ENCODE measurements at places on chromosomes 4 and X. TPM values are rescaled to one million over a fixed set of nuclear protein-coding genes. Genes with fewer than 3 reads are reported as not detected.

GRCh38 chr4:37430718-37431416 lies 186.3 kb downstream of the NWD2 start:
- no peak for DNase-seq

DNA sequence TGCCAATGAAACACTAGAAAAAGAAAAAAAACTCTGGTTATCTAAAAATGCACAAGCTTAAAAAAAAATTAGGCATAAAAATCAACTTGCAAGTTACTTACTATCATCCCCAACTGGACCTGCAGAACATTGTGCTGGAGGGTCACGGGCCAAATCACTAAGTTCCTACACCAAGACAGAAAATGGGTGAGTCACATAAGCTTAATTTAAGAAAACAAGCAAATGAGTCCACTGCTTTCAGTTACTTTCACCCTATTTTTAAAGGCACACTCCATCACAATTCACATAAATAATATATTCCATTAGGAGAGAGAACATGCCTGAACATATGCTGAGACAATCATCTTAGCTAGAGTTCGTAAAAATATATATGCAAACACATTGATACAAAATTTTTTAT lies 17.7 kb downstream of the UBE2D3 start:
- no peak for DNase-seq

GRCh38 chr4:101055392-101055791 lies 291.9 kb downstream of the PPP3CA start:
- DNase-seq, result no peak

The SLC7A11 gene
- 23.8 TPM for total RNA-seq

- DNase-seq, result no peak
Measured at GRCh38 chr4:168484626-168485025, 4.3 kb upstream of the DDX60L start.

DNA sequence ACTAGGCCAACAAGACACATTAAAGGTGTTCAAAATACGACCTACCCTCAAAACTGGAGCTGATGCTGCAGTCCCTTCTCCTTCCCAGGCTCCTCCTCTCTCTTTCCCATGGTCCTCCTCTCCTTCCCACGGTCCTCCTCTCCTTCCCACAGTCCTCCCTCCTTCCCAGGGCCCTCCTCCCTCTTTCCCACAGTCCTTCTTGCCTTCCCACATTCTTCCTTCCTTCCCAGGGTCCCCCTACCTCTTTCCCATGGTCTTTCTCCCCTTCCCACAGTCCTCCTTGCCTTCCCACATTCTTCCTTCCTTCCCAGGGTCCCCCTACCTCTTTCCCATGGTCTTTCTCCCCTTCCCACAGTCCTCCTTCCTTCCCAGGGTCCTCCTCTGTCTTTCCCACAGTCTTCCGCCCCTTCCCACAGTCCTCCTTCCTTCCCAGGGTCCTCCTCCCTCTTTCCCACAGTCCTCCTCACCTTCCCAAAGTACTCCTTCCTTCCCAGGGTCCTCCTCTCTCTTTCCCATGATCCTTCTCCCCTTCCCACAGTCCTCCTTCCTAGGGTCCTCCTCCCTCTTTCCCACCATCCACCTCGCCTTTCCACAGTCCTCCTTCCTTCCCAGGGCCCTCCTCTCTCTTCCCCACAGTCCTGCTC lies 54.2 kb downstream of the SH3KBP1 start:
- DNase-seq, result no peak

DNA sequence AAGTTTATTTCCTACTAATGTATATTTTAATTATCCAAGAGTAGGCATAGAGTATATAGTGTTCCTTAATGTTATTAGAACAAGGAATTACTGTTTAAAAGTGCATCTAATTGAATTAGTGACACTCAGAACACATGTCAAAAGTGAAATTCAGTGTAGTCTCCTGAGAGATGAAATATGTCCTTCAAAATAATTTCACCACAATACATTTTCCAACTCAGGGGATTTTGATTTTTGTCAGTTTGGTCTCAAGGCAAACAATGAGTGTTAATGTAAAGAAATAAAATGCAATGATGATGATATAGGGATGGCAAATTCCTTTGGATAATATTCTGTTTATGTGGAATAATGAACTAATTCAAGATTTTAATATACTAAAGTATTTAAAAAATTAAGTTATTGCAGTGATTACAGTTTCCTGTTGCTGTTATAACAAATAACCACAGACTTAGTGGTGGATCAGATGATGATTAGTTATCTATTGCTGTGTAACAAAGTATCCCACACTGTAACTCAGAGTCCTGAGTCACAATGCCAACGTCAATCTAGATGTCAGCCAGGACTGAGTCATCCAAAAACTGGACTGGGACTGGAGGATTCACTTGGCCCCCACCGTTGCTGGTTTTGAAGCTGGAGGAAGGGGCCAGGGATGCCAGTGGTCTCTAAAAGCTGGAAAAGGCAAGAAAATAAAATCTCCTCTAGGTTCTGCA lies 148.0 kb upstream of the SLC7A11 start:
- peak; percentile 9 for DNase-seq

DNA sequence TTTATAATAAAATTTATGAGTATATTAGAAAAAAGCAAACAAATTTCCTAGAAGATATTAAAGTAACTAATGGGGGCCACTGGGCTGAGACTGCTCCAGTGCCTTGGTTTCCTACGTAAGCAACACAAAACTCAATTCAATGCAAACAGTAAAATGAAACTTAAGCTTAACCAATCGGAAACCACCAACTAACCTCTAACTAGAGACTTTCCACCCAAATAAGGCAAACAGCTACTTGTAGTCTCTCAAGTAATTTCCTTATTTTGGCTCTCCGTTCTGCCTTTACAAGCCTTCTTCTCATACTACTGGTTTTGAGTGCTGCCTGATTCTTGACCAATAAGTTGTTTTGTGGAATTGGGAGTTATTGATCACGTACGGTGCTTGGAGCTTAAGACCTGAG lies 167.3 kb upstream of the VEGFC start:
- no peak for DNase-seq

The GALNTL6 gene
- not detected for total RNA-seq

The F8A1 gene
- total RNA-seq, result 13.2 TPM

DNA sequence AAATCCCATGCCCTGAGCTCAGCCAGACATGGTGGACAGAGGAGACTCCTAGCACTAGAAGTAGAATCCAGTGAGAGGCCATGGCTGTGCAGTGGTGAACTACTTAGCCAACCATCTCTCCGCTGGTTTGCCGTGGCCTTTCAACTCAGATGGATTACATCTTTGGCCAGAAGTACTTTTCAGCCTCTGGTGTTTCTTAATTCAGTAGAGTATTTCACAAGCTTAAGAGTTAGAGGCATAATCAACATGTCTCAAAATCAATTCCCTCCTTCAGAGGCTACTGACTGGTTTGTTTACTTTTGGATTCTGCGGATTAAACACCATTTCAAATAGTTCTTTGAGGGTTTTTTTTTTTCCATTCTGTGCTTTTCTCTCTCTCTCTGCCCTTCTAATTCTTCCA lies 91.1 kb upstream of the PGRMC2 start:
- no peak for DNase-seq

The SEL1L3 gene
- total RNA-seq, result 67.0 TPM

GRCh38 chrX:41084044-41084892 lies 977 bp upstream of the USP9X start:
- DNase-seq, result peak; percentile 93

GRCh38 chr4:17494258-17495190 lies 17.4 kb downstream of the QDPR start:
- DNase-seq, result peak; percentile 93

DNA sequence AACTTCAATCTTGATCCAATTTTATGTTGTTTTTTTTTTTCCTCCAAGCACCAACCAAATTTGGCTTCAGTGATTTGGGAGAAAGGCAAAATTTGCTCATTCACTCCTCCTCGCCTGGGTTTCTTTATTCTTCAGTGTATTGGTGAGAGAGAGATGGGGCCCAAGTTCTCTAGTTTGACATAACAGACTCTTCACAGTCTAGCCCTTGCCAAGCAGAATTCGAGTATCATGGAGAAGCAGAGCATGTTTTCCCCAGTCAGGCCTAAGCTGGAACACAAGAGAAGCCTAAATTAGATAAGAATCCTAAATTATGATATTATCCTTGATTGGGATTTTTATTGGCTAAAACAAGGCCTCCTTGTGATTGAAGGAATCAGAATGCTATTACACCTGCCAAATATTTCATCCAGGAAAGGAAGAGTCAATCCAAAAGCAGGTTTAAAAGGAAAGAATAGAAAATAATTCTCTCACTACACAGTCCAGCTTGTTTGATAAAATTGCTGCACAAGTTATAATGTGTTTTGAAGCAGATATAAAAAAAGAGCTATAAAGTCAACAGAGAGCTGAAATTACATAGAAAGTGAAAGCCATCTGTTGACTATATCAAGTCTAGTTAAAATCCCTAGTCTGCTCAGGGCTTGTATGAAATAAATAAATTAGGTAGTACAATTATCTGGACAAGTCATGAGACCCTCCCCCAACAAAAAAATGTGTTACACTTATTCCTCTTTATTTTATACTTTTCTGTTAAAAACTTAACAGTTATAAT lies 39.9 kb upstream of the FAM241A start:
- DNase-seq, result no peak

- DNase-seq, result no peak
Measured at GRCh38 chr4:148843625-148844024, 401.4 kb upstream of the NR3C2 start.

- peak; percentile 59 for DNase-seq
Measured at GRCh38 chr4:95165926-95166524, 382.7 kb downstream of the UNC5C start.

DNA sequence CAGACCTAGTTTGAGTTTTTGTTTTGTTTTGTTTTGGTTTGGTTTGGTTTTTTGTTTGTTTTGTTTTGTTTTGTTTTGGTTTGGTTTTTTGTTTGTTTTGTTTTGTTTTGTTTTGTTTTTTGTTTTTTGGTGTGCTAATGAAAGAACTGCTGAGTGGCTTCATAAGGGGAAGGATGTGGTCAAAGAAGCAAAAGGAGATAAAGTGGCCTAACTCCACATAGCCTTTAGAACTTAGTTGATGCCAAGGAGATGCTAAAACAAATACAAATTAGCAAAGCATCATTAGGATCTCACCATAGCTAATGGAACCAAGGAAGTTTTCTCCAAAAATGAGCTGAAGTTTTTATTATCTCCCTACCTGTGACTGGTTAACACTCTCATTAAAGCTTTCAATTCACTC lies 44.6 kb upstream of the TMEM164 start:
- no peak for DNase-seq

The TXK gene
- not detected for total RNA-seq

The GC gene
- not detected for total RNA-seq

- DNase-seq, result no peak
Measured at GRCh38 chr4:118284169-118284568, 68.6 kb downstream of the PRSS12 start.

GRCh38 chr4:53419208-53419607 lies 41.8 kb downstream of the FIP1L1 start:
- no peak for DNase-seq

GRCh38 chrX:64196606-64197005 lies 8.9 kb downstream of the AMER1 start:
- no peak for DNase-seq

The SPACA5 gene
- not detected for total RNA-seq

- DNase-seq, result no peak
Measured at GRCh38 chrX:53047228-53047627, 1.4 kb upstream of the GPR173 start.

DNA sequence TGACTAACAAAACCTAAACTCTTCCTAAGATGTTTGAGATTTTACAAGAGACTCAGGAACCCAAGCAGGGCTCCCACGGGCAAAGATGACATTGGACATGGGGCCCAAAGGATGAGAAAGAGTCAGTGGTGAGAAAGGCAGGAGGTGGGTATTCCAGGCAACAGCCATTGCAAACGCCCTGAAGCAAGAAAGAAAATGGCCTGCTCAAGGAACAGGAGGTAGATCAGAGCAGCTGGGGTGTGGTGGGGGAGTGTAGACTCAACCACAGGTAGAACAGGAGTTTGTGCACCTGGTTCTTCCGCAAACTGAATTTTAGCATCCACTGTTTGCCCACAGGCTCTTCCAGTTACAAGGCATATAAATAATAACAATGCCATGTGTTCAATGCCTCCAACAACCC lies 3.3 kb downstream of the PPP2R2C start:
- DNase-seq, result no peak

DNA sequence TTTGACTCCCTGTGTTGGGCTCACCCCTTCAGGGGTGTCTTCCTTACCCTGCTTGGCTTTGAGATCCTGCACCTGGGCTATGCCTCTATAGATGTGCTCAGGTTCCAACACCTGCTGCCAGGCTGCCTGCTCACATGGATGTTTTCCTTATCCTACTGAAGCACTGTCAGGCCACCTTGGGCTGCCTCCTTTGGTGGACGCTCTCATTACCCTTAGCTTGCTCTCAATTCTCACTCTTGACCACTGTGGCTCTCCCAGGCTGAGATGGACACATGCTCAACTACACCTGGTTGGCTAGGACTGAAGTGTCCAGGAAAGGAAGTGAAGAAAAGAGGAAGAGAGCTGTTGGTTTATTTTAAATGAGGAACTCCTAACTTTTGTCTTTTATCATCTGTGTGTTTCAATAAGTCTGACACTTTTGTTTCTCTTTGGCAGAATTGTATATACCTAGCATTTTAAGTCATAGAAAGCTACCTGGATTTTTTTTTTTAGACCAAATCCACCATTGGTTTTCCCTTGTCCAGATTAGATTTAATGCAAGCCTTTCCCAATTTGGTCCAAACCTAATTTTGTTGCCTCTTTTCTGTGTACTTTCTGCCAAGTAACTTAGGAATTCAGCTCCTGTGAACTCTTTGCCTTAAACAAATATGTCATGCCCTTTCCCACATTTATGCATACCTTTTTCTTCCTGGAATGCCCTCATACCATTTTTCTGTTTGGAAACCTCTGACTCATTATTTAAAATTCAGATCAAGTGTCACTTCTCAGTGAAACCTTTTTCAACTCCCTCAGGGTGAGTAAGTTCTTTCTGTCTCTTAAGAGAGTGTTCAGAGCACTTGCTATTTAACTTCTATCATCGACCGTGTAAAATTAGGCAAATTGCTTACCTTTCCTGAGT lies 175.8 kb downstream of the GC start:
- peak; percentile 4 for DNase-seq

- no peak for DNase-seq
Measured at GRCh38 chrX:5708251-5708650, 520.4 kb downstream of the NLGN4X start.

DNA sequence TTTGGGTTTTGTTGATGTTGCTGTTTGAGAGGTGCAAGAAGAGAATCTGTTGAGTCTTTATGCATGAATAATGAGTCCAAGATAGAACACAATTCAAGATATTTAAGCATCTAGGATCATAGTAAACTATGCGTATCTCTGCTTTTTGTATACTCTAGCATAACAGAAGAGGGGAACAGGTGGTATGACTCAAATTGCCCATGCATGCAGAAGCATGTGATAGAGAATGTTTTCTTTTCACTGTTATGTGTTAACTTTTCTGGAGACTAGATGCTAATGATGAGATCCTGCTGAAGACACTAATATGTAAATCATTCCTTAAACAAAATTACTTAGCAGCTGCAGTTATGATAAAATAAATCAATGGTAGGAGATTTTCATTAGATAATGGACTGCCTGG lies 165.3 kb upstream of the FTHL17 start:
- DNase-seq, result no peak

The SMIM43 gene
- total RNA-seq, result not detected

The USP17L24 gene
- total RNA-seq, result not detected

- no peak for DNase-seq
Measured at GRCh38 chr4:155545456-155545855, 121.2 kb upstream of the GUCY1A1 start.

- DNase-seq, result no peak
Measured at GRCh38 chr4:15657366-15657765, 2.2 kb upstream of the FBXL5 start.

The VCX gene
- 2.8 TPM for total RNA-seq

The DRD5 gene
- not detected for total RNA-seq

The MAP9 gene
- 20.9 TPM for total RNA-seq

GRCh38 chr4:81512757-81513501 lies 41.2 kb upstream of the RASGEF1B start:
- DNase-seq, result no peak

- DNase-seq, result no peak
Measured at GRCh38 chr4:108988464-108989195, 225.8 kb upstream of the ETNPPL start.

Measured in A172 (cell line).